GF-D8 (cell line): ENCODE measurements at places on chromosomes 5 and 9.
A peak's percentile ranks its signal among the peaks of the same experiment; 100 is the strongest.

DNA sequence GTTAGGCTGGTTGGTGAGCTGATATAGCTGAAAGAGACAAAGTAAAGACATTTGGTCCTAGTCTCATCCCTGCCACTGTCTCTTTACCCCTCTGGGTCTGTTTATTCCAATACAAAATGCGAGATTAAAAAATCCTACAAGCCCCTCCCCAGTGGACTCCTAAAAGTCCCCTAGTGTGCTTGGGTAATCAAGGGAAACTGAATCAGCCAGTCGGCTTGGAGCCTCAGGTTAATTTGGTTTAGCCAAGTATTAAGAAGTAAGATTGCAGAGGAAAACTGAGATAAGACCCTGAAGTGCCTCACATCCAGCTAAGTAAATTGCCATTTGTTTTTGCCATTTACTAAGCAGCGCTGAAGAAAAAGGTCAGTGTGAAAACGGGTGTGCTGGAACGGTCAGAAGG is 10.4 kb downstream of the NIM1K start:
- DNase-seq = no peak

- no peak for DNase-seq
Observed at GRCh38 chr9:6829027-6829426, 71.3 kb downstream of the KDM4C start.

GRCh38 chr9:116979456-116979855 is 292.4 kb downstream of the TRIM32 start:
- no peak for DNase-seq

DNA sequence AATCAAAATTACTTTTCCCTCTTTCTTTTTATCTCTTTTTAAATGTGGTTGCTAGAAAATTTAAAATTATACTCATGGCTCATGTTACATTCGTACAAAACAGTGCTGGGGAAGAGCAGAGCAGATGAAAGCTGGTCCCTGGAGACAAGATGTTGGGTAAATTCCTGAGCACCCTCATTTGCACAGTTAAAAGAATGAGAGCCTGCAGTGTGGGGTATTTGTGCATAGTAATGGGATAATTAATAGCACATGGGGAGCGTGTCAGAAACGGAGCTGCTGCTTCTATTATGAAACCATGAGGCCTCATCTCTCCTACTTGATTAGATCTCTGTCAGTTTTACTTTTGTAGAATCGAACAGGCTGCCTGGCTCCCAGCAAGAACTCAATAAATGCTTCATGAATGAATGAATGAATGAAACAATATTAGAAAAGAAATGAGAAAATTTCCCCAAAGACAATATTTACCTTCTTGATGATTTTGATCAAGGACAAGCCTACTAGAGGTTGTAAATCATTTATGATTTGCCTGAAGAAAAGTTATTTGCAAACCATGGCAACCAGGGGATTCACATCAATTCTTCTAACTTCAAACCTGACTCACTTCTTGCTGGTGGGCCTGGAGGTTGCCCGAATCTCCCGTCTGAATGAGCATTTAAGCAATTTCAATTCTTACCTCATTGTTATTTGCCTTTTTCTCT is 177.2 kb upstream of the TUT7 start:
- no peak for DNase-seq

DNA sequence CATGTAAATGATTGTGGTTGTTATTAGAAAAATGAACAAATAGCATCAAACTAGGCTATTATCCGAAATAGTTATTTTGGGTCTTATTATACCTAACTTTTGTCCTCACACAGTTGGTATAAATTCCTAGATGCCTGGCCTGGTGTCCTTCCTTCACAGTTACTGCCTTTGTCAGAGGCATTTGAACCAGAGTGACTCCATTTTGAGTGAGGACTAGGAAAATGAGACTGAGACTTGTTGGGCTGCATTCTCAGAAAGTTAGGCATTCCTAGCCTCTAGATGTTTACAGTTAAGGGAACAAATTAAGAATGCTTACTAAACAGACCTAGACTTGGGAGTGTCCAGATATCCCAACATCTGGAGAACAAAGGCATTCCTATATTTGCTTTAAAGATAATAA is 283.5 kb upstream of the C9orf72 start:
- no peak for DNase-seq

DNA sequence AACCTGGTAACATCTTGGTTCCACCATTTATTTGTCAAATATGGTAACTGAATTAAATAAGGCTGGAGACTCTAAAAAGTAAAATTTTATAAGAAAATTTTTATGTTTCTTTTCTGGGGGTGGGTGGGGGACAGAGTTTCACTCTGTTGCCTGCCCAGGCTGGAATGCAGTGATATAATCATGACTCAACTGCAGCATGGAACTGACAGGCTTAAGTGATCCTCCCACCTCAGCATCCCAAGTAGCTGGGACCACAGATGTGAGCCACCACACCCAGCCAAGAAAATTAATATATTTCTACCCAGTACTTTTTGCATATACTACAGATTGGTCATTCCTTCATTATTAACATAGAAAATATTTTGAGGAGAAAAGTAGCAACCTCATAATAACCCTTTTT is 216.9 kb downstream of the DEPDC1B start:
- no peak for DNase-seq

GRCh38 chr5:34608859-34609648 is 47.1 kb upstream of the RAI14 start:
- no peak for DNase-seq

DNA sequence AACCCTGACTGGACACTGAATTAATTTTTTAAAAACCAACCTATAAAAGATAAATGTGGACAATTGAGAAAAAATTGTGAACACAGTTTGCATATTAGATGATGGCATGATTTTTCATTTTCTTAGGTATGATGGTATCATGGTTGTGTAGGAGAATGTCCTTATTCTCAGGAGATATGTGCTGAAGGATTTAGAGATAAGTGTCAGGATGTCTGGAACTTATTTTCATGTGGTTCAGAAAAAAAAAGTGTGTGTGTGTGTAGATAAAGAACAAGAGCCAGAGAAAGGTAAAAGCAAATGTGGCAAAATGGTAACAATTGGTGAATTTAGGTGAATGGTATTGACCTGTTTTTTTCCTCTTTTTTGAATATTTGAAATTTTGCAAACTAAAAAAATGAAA is 4.0 kb downstream of the GNPDA1 start:
- DNase-seq = no peak

DNA sequence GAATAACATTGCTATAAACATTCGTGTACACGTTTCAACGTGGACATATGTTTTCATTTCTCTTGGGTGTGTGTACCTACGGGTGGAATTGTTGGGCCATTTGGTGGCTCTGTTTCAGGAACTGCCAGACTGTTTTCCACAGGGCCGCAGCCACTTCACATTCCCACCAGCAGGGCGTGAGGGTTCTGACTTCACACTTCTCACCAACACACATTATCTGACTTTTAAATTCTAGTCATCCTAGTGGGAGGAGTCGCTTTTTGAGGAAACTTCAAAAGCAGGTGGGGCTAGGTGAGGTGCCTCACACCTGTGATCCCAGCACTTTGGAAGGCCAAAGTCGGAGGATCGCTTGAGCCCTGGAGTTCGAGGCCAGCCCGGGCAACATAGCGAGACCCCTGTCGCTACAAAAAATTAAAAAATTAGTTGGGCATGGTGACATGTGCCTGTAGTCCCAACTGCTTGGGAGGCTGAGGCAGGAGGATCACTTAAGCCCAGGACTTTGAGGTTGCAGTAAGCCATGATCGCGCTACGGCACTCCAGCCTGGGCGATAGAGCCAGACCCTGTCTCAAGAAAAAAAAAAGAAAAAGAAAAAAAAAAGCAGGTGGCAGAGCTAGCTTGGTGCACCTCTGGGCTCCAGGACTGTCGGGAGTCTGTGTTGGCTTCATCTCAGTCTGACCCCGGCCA is 28.5 kb downstream of the TSPAN17 start:
- no peak for DNase-seq

GRCh38 chr9:4301971-4302427 is 2.1 kb upstream of the GLIS3 start:
- no peak for DNase-seq

GRCh38 chr5:127392762-127393161 is 102.2 kb downstream of the MEGF10 start:
- DNase-seq = no peak

GRCh38 chr9:92186631-92187030 is 71.4 kb upstream of the SPTLC1 start:
- no peak for DNase-seq

DNA sequence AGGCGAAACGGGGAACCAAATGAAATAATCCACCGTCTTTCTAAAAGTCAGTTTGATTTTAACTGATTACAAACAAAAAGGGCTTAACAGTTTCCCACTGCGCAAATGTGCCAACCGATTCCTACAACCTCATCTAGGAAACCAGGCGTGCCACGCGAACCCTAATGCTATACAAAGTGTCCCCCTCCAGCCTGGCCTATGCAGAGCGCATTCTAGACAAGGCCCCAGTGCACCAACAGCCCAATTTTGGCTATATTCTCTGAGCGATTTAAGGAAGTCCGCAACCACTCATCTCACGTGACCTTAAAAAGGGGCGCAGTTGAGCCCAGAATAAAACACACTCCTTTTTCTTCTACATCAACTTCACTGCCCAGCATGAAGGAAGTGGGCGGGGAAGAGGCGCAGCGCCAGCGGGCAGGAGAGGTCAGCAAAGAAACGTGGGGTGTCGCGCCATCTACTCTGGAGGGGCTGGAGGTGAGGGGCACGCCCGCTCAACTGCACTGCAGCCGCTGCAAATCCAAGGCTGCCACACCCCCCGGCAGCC is 779 bp downstream of the FAM13B start:
- DNase-seq = peak; percentile 60

- no peak for DNase-seq
Observed at GRCh38 chr9:108182950-108183381, 672.8 kb downstream of the ACTL7B start.

DNA sequence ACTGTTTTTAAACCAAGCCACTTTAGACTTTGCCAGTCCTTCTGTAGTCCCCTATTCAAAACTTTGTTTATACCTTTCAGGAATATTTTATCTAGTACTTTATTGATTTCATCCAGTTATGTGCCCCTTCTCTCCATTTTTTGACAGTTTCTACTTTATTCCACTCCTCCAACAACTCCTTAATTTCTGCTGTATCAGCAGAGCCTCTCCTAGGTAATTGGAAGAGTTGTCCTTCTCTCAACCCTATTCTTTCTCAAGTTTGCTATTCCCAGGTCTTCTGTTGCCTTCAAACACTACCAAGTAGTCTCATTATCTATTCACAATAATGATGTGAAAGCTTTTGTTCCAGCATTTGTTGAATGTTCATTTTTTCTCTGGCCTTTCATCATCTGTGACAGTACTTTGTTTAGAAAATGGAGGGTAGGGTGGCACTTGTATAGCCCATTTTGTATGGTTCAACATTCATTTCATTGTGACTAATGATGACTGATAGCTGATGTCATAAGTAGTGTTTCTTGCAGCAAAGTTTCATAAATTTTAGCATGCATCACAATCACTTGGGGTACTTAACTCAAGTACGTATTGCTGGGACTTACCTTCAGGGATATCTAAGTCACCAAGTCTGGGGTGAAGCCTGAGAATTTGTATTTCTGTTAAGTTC is 204.4 kb upstream of the DMRT1 start:
- DNase-seq = no peak

GRCh38 chr5:167180906-167181305 is 1110.5 kb upstream of the WWC1 start:
- no peak for DNase-seq

- DNase-seq = no peak
Observed at GRCh38 chr5:68217047-68217355, 1.4 kb downstream of the PIK3R1 start.

DNA sequence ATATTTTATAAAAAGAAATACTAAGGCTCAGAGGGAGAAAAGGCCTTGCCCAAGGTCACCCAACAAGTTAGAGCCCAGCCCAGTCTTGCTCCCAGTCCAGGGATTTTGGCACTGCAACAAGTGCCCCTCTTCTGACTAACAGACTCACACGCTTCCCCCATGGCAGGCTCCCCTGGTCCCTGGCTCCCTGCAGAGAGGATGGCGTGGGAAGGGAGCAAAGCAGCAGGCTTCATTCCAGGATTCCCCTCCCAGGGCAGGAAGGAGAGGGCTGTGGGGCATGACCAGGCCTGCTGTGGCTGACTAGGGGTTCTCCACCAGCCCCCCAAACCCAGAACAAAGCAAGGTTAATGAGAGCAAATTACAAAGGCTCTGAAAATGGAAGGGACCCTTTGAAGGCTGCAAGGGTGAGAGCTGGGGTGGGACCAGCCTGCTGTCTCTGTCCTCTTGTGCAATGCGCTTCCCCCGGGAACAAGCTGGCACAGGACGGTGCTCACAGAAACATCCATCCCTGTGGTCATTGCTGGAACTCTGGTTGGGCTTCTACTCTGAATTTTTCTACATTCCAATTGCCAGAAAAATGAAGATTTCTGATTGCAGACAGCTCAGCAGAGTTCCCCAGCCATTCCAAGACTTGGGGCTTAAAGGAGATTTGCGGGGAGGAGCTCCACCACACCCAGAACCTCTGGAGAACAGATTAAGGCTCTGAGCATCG is 37.1 kb upstream of the FAT2 start:
- no peak for DNase-seq

- DNase-seq = no peak
Observed at GRCh38 chr5:126742425-126742824, 34.5 kb upstream of the LMNB1 start.

DNA sequence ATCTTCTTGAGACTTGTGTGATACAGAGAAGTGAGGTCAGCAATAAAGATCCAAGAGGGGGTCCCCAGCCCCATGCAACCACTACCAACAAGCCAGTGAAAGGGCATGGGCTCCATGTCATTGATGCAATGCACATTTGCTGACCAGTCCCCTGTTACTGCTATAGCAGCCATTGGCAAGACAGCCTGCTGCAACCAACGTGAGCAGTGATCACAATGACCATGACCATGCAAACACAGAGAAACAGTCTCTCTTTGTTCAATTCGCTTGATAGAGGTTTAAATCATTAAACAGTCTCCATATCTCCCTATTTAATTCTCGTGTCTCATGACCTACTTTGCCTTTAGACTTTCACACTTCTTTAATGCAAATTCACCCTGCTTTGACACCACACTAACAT is 30.0 kb upstream of the FOXB2 start:
- DNase-seq = no peak

- DNase-seq = no peak
Observed at GRCh38 chr5:95441636-95442035, 50.5 kb downstream of the FAM81B start.

DNA sequence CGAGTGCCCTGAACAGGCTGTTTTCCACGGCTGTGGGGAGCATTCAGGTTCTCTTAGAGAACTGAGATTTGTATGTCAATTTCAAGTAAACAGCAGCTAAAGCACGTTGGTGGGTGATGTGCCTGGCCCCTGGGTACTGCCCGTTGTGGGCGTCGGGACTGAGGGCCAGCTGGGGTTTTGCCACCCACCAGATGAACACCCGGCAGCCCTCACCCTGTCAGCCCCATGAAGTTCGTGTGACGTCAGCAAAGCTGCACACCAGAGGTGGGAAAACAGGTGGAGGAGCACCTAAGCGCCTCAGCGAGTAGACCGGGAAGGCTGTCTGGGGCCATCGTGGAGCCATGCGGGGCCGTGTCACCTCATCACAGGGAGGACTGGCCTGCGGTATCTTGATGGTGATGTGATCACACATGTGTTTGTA is 9.2 kb downstream of the CEP72 start:
- DNase-seq = no peak

DNA sequence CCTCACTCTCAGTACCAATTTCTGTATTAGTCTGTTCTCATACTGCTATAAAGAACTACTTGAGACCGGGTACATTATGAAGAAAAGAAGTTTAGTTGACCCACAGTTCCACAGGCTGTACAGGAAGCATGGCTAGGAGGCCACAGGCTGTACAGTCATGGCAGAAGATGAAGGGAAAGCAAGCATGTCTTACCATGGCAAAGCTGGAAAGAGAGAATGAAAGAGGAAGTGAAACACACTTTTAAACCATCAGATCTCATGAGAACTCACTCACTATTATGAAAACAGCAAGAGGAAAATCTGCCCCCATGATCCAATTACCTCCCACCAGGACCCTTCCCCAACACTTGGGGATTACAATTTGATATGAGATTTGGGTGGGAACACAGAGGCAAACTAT is 698.8 kb downstream of the CDH9 start:
- no peak for DNase-seq
